ENCODE measurements at places on chromosomes 1 and 21.

DNA sequence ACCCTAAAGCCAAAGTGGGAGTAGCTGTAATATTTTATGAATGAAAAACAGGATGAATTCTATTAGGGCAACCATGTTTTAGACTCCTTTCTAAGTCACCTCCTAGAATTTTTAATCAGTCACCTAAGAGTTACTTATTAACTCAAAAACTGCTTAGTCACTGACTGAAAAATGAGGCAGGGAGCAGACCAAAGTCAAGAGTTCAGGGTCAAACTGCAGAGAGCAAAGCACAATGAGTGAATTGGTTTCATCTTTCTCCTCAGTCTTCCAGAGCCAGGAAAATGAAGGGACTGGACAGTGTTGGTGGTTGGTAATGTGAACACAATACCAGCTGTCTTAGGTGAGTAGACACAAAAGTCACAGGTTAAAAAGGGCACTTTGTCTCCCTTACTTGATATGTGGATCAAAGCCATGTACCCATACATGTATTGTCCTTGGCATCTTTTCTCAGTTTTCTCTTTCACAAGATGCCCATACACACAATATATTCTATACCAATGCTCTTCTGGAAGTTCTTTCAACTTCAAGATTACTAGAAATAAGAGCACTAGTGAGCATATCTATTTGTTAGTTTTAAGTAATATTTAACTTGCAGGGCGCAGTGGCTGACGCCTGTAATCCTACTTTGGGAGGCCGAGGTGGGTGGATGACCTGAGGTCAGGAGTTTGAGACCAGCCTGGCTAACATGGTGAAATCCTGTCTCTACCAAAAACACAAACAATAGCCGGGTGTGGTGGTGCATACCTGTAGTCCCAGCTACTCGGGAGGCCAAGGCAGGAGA, 42.2 kb downstream of the ATP1B1 start:
- DNase-seq, result no peak

DNA sequence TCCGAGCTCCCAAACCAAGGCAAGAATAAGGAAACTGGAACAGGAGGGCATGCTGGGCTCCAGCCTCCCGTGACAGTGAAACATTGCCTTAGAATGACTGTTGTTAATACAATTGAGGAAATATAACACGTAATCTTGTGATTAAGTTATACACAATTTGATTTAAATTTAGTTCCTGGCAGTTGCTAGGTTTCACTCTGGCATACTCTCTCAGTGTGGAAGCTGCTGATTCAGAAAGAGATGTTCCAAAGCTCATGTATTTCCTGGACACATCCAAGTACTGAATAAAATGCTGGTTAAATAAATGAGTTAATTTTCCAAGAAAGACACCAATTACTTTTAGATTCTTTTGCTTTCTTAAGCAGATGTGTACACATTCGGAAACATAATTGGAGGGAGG, 176.1 kb downstream of the GRIK1 start:
- DNase-seq, result no peak

GRCh38 chr1:24970926-24971875, 41.1 kb upstream of the RUNX3 start:
- no peak for DNase-seq

- peak; percentile 78 for DNase-seq
These were observed 24.0 kb downstream of the QSOX1 start for GRCh38 chr1:180178511-180179161.

- DNase-seq, result no peak
These were observed 26.7 kb downstream of the MIS18A start for GRCh38 chr21:32252136-32252535.

DNA sequence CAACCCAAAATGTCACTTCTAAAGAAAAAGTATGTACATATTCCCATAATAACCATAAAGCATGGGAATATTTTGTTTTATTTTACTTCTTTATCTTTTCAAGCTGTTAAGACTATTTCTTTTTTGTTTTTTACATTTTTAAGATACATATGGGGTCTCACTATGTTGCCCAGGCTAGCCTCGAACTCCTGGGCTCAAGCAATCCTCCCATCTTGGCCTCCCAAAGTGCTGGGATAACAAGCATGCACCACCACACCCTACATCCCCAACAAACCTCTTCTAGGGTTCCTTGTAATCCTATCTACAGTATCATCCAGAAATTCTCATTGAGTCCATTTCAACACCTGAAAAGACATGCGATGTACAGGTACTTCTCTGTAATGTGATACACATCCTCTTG, 87.5 kb downstream of the TM2D1 start:
- no peak for DNase-seq

DNA sequence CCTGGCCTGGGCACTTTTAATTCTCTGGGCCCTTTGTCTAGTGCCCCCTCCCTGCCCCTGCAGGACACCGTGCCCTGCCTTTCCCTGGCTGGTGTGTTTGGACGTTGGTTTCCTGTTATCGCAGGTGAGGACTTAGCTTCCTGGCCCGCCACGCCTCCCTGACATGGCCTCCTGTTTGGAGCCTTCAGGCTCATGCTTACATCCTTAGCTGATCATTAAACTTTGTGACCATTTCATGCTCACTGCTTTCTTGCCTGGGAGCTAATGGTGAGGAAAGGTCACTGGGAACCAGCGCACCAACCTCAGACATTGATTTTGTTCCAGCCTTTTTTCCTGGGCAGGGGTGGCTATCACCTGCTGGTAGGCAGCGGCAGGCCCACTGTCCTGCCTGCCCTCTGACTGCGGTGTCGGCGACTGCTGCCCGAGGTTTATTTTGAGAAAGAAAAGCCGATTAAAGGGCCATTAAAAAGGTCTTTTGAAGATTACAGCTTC, 3.7 kb downstream of the PFKL start:
- no peak for DNase-seq

DNA sequence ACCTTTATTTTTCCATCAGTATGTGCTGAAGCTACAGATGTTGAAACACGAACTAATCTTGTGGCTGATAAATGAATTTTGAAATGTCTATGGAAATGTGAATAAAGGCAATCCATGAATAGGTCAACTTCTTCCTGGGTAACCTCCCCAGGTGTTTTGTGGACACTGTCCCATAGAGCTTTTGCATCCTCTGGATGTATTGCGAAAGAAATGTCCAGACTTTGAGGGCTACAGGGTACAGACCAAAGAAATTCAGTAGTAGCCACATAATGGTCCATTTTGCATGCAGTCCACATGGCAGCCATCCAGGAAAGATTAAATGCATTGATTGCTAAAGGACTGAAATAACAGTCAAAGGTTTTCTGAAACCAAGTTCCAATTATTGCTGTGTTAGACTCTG, 21.5 kb upstream of the DARS2 start:
- DNase-seq, result no peak

DNA sequence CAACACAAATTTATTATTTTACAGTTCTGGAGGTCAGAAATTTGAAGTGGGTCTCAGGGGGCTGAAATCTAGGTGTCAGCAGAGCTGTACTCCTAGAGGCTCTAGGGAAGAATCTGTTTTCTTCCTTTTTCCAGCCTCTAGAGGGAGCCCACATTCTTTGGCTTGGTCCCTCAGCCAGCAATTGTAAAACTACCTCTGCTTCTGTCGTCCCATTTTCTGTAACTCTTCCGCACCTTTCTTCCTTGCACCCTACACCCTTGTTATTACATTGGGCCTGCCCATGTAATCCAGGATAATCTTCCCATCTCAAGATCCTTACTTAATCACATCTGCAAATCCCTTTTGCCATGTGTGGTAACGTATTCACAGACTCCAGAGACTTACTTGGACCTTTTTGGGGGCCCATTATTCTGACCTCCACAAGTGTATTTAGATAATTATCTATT, 24.8 kb upstream of the THEM4 start:
- DNase-seq, result no peak

DNA sequence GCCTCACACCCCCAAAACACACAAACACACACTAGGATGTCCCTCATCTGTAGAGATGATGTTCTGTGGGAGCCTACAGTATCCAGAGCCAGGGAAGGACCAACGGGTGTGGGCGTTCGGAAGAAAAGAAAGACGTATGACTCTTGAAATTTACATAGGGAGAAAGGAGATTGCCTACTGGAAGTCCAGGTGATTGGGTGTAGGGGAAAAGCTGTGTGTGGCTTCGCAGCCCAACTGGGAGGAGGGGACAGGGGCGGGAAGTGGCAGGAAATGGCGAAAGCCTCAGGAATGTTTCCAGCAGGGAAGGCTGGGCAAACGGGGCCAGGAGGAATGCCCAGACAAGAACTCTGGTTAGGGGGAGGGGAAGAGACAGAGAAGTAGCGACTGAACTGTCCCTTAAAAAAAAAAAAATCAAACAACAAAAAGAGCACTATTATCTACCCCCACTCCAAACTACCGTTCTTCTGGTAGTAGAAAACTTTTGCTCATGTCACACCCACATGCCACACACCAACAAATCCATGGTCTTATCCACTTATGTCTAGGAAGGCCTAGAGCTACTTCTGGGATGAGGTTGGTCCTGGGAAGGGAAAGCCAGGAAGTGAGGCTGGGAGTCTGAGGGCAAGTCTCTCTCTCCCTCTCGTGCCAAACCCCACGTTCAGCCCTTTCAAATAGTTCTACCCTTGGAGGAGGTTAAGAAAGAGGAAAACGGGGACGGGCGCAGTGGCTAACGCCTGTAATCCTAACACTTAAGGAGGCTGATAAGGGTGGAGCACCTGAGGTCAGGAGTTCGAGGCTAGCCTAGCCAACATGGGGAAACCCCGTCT, 1.8 kb upstream of the CKS1B start:
- DNase-seq, result peak; percentile 74

Measured in right forelimb (tissue), 1 donor.